ENCODE measurements at places on chromosomes 16 and 17. TPM values are rescaled to one million over a fixed set of nuclear protein-coding genes. Genes with fewer than 3 reads are reported as not detected.
A peak's percentile ranks its signal among the peaks of the same experiment; 100 is the strongest.

- H3K27me3 ChIP-seq, result no peaks in the 10 kb centered on the region
- DNase-seq, result peak; percentile 46
- H3K4me3 ChIP-seq, result no peak overlapping the region
Measured at GRCh38 chr17:19370493-19370960, 7.8 kb upstream of the MAPK7 start.

DNA sequence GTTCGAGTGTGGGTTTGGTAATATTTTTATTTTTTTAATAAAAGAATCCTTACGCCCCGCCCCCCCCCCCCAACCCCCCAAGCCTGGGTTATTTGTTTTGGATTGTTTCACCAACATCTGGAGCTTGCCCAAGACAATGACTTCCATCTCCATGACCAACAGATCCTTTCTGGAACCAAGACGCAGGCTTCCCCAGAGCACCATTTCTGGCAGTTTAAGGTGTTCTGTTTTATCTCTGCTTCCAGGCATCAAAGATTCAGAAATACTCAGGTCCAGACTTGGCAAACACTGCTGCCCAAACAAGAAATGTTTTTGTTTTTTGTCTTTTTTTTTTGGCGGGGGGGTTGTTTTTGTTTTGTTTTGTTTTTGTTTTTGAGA, 56.1 kb downstream of the PLXDC1 start:
- no peaks in the 10 kb centered on the region for H3K27me3 ChIP-seq
- DNase-seq, result no peak
- peaks cover 71% of the 10 kb centered on the region for H3K4me1 ChIP-seq
- H3K36me3 ChIP-seq, result no peaks in the 10 kb centered on the region
- no peak overlapping the region for H3K4me3 ChIP-seq

- no peaks in the 10 kb centered on the region for H3K27me3 ChIP-seq
- H3K36me3 ChIP-seq, result peaks cover 52% of the 10 kb centered on the region
- H3K4me1 ChIP-seq, result peaks cover 5% of the 10 kb centered on the region
- no peak overlapping the region for H3K4me3 ChIP-seq
- no peak overlapping the region for H3K27ac ChIP-seq
Measured at GRCh38 chr17:39527220-39527813, 66.0 kb downstream of the CDK12 start.

DNA sequence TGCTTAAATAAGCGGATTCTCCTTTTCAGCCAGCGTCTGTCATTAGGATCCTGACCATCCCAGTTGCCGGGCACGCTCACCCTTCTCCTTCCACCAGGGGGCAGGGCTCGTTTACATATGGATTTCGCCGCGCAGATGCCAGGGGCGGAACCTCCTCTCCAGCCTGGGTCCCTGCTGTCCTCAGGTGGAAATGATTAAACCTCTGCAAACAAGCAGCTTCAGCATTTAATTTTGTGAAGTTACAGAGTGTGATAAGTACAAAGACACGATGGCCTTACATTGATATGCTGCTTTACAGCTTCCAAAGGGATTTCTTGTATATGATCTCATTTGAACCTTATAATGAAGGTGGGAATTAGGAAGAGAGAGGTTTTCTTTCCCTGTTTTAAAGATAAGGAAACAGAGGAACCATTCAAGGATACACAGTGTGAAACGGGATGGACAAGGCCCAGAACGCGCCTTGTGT, 3.9 kb upstream of the KRT28 start:
- H3K4me3 ChIP-seq, result no peak overlapping the region
- peaks cover 2% of the 10 kb centered on the region for H3K4me1 ChIP-seq
- no peaks in the 10 kb centered on the region for H3K36me3 ChIP-seq
- no peak overlapping the region for H3K27ac ChIP-seq
- peak; percentile 89 for DNase-seq

GRCh38 chr16:12315330-12316136, 339.0 kb downstream of the SNX29 start:
- no peak for DNase-seq
- no peak overlapping the region for H3K4me3 ChIP-seq
- no peaks in the 10 kb centered on the region for H3K36me3 ChIP-seq
- no peaks in the 10 kb centered on the region for H3K27me3 ChIP-seq
- H3K27ac ChIP-seq, result peak overlapping the region; percentile 37
- peaks cover 7% of the 10 kb centered on the region for H3K4me1 ChIP-seq

Gene TNFRSF17
- not detected for total RNA-seq

Gene PMFBP1
- 1.2 TPM for total RNA-seq

DNA sequence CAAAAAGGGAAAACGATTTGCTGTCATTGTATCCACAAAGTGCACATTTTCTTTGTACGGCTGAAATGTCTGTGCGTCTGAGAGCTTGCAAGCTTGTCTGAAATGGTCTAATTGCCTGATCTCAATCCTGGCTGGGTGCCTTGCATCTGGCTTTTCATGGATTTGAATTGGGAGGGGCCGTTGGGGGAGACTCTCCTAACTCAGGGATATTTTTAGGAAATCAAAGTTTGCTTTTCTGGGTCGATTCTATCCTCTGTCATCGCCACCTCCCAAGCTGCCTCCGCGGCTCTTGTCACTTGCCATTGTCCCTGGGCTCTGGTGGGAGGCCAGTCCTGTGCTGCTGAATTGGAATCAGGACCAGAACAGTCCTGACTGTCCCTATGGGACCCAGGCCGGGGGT, 33.3 kb upstream of the MGAT5B start:
- no peak overlapping the region for H3K27ac ChIP-seq
- H3K4me1 ChIP-seq, result peaks cover 3% of the 10 kb centered on the region
- H3K4me3 ChIP-seq, result no peak overlapping the region
- H3K27me3 ChIP-seq, result peaks cover 2% of the 10 kb centered on the region

GRCh38 chr17:1043601-1044251, 46.8 kb downstream of the TIMM22 start:
- H3K4me3 ChIP-seq, result no peak overlapping the region
- H3K36me3 ChIP-seq, result peaks cover 6% of the 10 kb centered on the region
- no peaks in the 10 kb centered on the region for H3K4me1 ChIP-seq
- H3K27me3 ChIP-seq, result no peaks in the 10 kb centered on the region
- H3K27ac ChIP-seq, result no peak overlapping the region
- no peak for DNase-seq

- H3K27me3 ChIP-seq, result peaks cover 5% of the 10 kb centered on the region
- no peak for DNase-seq
- H3K36me3 ChIP-seq, result no peaks in the 10 kb centered on the region
- no peak overlapping the region for H3K4me3 ChIP-seq
- no peak overlapping the region for H3K27ac ChIP-seq
Measured at GRCh38 chr17:50685691-50686493, 21.8 kb downstream of the ANKRD40 start.

- H3K4me3 ChIP-seq, result no peak overlapping the region
- H3K27me3 ChIP-seq, result no peaks in the 10 kb centered on the region
- no peak for DNase-seq
- H3K36me3 ChIP-seq, result no peaks in the 10 kb centered on the region
Measured at GRCh38 chr16:3088450-3088849, 10.6 kb downstream of the ZSCAN10 start.

- no peak overlapping the region for H3K4me3 ChIP-seq
- H3K4me1 ChIP-seq, result peaks cover 13% of the 10 kb centered on the region
- H3K36me3 ChIP-seq, result no peaks in the 10 kb centered on the region
- H3K27ac ChIP-seq, result no peak overlapping the region
Measured at GRCh38 chr17:55458287-55458900, 36.8 kb upstream of the MMD start.

DNA sequence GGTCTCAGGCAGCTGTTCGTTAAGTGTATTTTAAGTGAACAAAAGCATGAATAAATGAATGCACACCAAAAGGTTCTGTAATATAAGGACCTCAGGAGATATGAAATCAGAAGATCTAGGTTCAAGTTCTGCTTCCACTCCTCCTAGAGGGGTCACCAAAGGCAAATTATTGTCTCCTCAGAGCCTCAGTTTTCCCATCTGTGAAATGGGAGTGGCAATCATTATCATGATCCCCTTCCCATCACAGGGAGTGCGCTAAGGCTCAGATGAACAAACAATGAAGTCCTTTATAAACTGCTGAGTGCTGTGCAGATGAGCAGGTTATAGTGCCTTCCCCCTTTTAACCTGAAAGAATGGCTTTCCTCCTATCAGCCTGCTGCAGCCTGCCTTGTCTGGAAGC, 248.3 kb upstream of the C16orf82 start:
- peaks cover 8% of the 10 kb centered on the region for H3K27me3 ChIP-seq
- H3K36me3 ChIP-seq, result no peaks in the 10 kb centered on the region
- H3K4me1 ChIP-seq, result no peaks in the 10 kb centered on the region

GRCh38 chr16:26281381-26282110, 589.8 kb downstream of the HS3ST4 start:
- DNase-seq, result no peak
- no peaks in the 10 kb centered on the region for H3K36me3 ChIP-seq
- no peaks in the 10 kb centered on the region for H3K27me3 ChIP-seq

GRCh38 chr17:30232015-30232823, 3.3 kb downstream of the SLC6A4 start:
- no peaks in the 10 kb centered on the region for H3K36me3 ChIP-seq
- DNase-seq, result no peak
- no peak overlapping the region for H3K4me3 ChIP-seq
- H3K4me1 ChIP-seq, result peaks cover 12% of the 10 kb centered on the region

DNA sequence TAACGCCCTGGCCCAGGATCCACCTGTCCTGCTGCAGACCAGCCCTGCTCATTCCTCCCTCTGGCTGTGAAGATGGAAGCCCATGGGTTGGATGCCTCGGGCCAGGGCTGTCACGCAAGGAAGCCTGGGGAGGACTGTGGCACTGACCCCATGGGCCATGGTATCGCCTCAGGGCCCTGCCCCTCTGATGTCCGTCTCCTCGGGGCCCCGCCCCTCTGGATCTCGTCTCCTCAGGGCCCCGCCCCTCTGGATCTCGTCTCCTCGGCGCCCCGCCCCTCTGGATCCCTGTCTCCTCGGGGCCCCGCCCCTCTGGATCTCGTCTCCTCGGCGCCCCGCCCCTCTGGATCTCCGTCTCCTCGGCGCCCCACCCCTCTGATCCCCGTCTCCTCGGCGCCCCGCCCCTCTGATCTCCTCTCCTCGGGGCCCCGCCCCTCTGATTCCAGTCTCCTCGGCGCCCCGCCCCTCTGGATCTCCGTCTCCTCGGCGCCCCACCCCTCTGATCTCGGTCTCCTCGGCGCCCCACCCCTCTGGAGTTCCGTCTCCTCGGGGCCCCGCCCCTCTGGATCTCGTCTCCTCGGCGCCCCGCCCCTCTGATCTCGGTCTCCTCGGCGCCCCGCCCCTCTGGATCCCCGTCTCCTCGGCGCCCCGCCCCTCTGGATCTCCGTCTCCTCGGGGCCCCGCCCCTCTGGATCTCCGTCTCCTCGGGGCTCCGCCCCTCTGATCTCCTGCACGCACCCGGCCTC, 24.0 kb downstream of the METRNL start:
- H3K36me3 ChIP-seq, result no peaks in the 10 kb centered on the region
- peaks cover 7% of the 10 kb centered on the region for H3K4me1 ChIP-seq
- peaks cover 15% of the 10 kb centered on the region for H3K27me3 ChIP-seq

Gene ITGAD
- total RNA-seq, result not detected

Gene PSMD12
- total RNA-seq, result 80.9 TPM

GRCh38 chr16:66406534-66407221, 20.4 kb upstream of the BEAN1 start:
- peaks cover 9% of the 10 kb centered on the region for H3K36me3 ChIP-seq
- peak overlapping the region; percentile 67 for H3K27ac ChIP-seq
- DNase-seq, result peak; percentile 94
- H3K27me3 ChIP-seq, result peaks cover 8% of the 10 kb centered on the region
- peak overlapping the region; percentile 81 for H3K4me3 ChIP-seq
- peaks cover 23% of the 10 kb centered on the region for H3K4me1 ChIP-seq

Gene VMO1
- total RNA-seq, result not detected

- H3K27ac ChIP-seq, result peak overlapping the region; percentile 89
- H3K36me3 ChIP-seq, result no peaks in the 10 kb centered on the region
Measured at GRCh38 chr16:88549671-88550245, 20.4 kb upstream of the ZC3H18 start.

DNA sequence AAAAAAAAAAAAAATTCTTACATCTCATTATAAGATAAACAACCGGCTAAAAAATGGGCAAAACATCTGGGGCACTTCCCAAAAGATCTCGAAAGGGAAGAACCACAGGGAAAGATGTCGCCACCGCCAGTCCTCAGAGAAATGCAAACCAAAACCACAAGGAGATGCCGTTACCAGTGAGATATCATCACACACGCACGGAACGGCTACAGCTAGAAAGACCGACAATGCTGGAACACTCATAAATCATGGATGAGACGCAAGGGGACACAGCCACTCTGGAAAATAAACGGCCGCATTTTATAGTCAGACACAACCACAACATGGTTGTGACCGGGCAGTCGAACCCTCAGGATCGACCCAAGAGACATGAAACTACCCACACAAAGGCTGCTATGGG, 24.5 kb downstream of the WDR45B start:
- no peaks in the 10 kb centered on the region for H3K27me3 ChIP-seq
- no peak overlapping the region for H3K4me3 ChIP-seq
- peaks cover 50% of the 10 kb centered on the region for H3K36me3 ChIP-seq

Gene CTRB1
- not detected for total RNA-seq

Gene KCNJ16
- not detected for total RNA-seq

DNA sequence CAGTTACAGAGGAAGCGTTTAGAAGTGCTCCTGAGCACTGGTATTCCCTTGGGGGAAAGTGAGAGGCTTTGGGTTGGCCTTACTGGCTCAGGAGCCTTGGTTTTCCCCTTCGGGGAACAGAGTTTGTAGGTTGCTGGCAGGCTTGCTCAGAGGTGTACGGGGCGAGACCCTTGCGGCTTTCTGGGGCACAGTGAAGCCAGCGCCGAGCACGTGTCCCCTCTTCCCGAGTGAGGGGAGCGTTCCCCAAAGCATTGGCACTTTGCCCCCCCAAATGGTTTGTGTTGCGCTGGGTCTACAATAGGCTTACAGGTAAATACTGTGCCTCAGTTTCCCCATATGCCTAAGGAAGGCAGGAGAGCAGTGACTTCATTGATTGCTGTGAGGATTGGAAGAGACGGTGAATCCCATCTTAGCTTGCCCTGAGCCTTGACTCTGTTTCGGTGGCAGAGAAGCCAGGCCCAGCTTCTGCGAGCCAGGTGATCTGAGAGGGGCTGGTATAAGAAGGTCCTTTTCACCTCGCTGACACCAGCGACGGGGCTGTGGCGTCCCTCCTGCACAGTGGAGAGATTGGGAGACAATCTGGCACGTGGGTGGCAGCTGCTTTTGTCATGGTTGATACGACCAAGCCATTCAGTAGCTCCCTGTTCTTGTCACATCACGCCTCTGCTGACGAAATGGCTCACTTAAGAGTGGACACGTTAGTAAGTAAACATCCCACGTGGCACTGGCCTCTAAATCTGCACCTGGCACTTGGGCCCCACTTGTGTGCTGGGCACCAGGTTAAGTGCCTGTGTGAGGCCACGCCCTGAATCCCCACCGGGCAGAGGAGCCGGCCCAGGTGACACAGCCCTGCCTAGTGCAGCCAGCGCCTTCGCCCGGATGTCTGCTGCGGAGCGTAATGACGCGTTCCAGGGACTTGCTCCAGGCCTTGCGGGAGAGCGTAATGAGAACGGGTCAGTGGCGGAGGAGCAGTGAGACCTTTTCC, 55.0 kb downstream of the MEAK7 start:
- no peak overlapping the region for H3K4me3 ChIP-seq
- no peaks in the 10 kb centered on the region for H3K36me3 ChIP-seq
- H3K4me1 ChIP-seq, result no peaks in the 10 kb centered on the region
- no peak for DNase-seq
- H3K27me3 ChIP-seq, result peaks cover 5% of the 10 kb centered on the region
